SW480 (cell line): ENCODE measurements at places on chromosomes 3 and 15.

DNA sequence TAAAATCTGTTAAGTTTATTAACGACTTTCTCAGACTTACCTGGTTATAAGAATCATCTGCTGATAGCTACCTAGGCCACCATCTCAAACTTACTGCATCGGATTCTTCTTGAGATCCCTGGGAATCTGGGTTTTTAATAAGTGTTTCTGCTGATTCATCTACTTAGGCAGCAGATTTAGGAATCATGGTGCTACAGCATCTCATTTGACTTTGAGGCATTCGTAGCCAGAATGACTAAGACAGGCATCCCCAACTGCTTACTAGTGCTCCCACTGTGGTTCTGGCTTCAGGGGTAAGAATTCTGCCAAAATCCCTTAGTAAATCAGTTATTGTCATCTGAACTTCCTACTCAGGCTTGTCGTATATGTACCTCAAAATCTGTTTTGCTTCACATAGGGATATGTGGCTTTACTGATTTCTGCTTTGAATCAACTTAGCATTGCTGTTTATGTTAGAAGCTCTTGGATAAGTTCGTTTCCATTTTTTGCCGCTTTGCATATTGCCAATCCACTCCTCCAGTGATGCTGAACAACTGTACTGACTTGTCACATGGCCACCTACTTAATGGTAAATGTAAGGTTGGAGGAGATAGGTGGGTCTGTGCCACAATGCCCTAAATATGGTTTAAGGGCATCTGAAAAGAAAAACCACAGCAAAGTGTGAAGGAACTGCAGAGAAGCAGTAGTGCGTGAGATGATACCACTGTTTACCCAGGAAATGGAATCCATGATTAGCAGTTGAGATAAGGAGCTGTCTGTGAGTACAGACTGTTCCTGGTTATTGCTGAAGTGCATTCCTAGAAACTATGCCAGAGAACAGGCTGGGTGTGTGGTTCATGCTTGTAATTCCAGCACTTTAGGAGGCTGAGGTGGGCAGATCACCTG is 60.3 kb downstream of the MAP6D1 start:
- DNase-seq, result peak; percentile 40

DNA sequence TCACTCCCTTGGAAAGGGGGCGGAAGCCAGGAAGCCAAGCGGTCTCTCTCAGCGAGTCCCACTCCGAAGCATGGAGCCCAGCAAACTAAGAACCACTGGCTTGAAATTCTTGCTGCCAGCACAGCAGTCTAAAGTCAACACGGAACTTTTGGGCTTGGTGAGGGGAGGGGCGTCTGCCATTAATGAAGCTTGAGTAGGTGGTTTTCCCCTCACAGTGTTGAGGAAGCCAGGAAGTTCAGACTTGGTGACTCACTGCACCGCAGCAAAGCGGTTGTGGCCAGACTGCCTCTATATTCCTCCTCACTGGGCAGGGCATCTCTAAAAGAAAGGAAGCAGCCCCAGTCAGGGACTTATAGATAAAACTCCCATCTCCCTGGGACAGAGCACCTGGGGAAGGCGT is 665.4 kb upstream of the CBLB start:
- DNase-seq, result peak; percentile 42

GRCh38 chr15:58490086-58490887 is 58.5 kb downstream of the LIPC start:
- no peak for DNase-seq

- DNase-seq, result no peak
Observed at GRCh38 chr3:36011791-36012190, 368.5 kb upstream of the STAC start.

DNA sequence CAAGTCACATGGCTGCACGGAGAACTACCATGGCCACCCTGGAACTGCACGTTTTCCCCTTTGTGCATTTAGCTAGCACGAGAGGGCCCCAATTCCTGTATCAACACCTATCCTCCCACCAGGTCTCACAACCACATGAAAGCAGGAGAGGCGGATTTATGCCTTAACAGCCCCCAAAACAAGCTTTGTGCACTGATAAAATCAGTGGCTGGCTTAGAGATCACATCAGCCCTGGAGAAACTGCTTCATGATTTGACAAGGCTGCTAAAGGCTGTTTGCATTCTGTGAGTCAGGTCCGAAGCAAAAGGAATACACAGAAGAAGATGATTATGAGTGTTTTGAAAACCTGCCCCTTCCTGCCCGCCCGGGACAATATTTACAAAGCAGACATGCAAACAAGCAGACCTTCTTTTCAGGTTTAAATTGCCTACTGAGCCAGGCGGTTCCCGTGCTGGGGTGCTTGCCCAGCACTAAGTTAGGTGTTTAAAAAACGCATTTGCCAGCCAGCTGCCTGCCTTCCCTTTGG is 25.9 kb downstream of the CEMIP start:
- peak; percentile 91 for DNase-seq

- no peak for DNase-seq
Observed at GRCh38 chr3:52714335-52715302, 8.7 kb downstream of the SPCS1 start.

DNA sequence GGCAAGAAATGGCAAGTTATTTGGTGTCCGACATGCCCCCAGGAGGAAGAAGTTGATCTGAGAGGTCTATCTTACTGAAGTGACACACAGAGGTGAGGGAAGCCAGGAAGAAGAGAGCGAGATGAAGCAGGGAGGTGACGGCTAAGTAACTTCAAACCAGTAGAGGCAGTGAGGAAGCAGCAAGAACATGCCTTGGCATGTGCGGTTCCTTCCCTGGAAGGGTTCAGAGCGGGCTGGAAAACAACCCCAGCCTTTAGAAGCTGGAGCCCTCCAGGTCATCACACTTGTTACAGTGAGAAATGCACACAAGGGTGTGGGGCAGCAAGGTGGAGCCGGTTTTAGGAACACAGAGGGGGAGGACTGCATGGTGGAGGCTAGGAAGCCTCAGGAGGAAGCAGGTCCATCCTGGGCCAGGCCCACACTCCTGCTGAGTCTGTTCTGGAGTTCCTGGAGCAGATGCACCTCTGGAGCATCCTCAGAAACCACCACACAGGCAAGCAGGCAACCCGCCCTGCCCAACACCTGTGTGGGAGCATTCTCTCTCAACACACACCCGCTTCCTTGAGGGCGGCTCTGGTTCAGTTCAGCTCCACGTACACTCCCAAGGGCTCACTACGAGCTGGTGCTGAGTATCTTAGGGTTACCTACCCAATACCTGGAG is 47.1 kb downstream of the POC1A start:
- no peak for DNase-seq

GRCh38 chr15:96553931-96554330 is 223.4 kb downstream of the NR2F2 start:
- DNase-seq, result no peak

DNA sequence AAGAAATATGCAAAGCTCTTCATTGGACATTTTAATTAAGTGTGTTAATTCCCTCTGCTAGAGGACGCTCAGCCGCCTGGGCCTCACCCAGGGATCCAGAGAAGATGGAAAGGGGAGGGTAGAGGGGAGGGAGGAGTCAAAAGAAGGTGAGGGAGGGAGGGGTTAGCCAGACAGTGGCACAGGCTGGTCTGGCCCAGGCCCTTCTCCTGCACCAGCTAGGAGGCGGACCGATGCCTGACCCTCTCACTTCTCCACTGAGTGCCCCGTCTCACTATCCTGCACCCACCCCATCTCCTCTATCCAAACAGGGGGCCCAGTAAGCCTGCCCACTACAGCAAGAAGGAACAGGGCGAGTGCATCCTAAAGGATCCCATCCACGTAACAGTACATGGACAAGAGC is 22.9 kb downstream of the RAB6B start:
- DNase-seq, result no peak

GRCh38 chr3:110686701-110687100 is 384.9 kb upstream of the NECTIN3 start:
- no peak for DNase-seq

GRCh38 chr3:130857336-130858026 is 36.4 kb upstream of the ATP2C1 start:
- DNase-seq, result no peak

GRCh38 chr3:122679882-122680474 is 661 bp upstream of the PARP14 start:
- peak; percentile 85 for DNase-seq

GRCh38 chr15:94451466-94451865 is 220.1 kb downstream of the MCTP2 start:
- DNase-seq, result no peak

DNA sequence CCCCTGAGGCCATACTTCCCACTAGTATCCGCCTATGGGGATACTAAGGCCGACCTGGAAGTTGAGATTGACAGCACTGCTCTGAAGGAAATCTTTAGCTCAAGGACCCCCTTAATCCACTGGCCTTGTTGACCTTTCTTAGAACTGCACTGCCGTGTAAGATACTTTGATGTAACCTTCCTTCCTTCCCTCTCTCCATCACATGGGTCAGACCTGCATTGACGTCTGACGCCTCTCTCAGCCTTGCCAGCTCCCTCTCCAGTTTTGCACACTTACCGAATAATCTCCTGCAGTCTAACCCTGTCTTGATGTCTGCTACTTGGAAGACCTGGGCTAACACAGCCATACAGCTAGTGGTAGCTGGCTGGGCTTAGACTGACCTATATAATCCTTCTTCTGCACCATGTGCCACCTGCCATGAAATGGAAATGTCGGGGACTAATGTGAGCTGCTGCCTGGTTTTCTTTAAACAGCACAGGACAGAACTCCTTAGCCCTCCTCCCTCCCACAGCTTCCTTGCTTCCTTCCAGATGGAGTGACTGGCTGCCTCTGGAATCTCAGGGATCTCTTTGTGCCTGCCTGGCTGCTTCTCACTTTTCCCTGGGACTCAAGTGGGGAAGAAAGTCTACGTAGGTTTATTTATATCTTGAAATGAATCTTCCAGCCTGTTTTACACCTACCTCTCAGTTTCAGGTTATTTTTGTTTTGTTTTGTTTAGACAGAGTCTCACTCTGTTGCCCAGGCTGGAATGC is 39.2 kb upstream of the HERC1 start:
- no peak for DNase-seq

DNA sequence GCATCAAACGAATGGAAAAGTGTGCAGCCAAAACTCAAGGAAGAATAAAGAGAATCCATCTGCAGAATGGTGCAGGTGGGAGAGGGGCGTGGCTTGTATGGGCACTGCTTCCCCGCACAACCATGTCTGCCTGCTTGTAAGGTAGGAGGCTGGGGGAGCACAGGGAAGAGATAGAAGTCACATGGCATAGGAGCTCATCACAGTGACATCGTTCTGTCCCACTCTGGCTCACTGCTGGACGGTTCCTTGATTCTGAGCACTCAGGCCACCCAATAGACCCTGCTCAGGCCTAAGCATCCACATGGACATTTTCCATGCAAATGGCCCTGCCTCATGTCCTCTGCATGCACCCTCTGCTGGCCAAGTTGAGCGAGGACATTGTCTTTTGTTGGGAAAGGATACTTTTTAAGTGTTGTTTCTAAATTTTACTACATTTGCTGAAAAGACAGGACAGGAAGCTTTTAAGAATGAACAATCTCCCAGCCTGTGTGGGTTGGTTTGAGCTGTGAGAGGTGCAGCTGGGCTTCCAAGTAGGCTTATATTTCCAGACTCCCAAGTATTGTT is 3.1 kb downstream of the MYLK start:
- DNase-seq, result peak; percentile 25

DNA sequence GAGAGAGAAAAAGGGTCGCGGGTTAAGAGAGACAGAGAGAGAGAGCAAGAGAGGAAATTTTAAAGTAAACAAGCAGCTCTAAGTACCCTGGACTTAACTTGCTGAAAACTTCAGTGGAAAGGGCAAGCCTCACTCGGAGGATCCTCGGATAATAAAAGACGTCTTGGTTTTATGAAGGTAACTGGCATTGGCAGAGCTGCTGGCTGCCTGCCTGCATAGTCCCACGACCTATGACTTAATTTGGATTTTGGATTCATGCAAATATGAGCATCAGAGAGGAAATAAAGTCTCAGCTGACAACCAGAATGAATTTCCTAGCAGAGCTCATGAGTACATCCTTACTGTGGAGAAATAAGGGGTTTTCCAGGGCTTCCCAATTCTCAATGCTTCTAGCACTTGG is 95.1 kb upstream of the PDZRN3 start:
- no peak for DNase-seq

DNA sequence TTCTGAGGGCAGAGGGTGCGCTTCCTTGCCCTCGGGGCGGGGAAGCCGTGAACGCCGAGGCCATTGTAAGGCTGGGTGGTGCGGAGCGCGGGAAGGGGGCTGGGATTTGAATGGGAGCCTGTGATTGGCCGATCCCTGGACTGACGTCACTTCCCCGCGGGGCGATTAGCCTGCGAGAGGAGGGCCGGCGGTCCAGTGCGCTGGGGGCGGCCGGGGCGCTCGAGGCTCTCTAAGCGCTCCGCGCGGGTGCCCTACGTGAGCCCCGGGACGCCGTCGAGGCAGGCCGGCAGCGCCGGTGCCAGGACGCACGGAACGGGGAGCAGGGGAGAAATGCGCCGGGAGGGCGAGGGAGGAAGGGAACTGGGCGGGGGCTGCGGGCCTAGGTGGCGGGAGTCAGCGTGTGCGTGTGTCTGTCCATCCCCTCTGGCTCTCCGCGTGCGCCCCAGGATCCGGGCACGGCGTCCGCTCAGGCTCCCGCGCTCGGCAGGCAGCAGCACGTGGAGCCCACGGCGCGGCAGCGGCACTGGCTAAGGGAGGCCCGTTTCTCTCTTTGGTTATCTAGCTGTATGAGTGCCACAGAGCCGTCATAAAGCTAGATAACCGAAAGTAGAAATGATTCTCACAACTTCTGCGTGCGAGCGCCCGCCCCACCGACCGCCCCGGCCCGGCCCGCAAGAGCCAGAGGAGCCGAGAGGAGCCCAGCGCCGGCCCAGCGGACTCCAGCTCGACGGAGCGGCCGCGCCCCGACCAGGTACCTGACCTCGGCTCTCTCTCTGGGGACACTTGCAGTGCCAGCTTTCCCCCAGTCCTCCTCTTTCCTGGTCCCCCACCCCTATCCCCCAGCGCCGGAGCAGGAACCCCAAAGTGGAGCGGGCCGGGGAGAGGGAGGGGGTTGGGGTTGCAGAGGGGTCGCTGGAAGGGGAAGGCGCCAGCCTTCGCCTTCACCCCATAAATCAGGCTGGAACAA is 33.1 kb upstream of the POLG start:
- DNase-seq, result no peak

- peak; percentile 49 for DNase-seq
Observed at GRCh38 chr3:58335652-58335947, 2.9 kb downstream of the PXK start.

DNA sequence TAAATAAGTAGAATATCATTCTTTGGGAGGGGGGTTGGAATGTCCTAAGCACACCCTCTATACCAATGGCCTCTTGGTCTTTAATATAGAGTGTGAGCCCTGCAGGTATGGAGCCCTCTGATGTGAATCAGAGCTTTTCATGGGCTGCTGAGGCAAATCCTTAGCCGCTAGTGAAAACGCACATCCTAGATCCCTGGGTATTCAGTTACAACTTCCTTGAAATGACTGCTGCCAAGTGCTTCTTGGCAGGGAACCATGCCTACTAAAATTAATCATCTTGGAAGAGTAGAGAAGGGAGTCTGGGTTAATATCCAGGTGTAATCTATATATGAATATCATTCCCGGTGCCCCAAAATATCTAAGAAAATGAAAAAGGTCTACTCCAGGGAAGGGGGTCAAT is 109.1 kb downstream of the POLQ start:
- no peak for DNase-seq

- no peak for DNase-seq
Observed at GRCh38 chr3:39376959-39377634, 6.1 kb upstream of the SLC25A38 start.
